AG04449 (cell line): ENCODE measurements at places on chromosomes 11 and 22.

DNA sequence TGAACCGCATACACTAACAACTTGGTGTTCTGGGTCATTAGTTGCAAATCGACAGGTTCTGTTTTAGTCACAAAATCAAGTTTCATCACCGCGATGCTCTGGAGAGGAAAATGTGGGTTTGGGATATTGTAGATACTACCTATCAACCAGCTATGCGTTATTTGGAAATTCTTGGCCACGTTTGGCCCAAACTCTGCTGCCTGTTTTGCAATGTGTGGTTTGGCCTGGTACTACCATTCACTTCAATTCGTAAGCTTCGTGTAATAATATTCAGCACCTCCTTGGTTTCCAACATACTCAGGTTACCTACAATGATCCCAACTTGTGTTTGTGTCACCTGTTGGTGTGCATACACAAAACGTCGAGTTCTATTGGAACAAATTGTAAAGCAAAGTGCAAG is 16.2 kb upstream of the ACER3 start:
- no peak for DNase-seq

GRCh38 chr22:46391486-46392136 is 56.1 kb downstream of the TRMU start:
- no peak for DNase-seq

DNA sequence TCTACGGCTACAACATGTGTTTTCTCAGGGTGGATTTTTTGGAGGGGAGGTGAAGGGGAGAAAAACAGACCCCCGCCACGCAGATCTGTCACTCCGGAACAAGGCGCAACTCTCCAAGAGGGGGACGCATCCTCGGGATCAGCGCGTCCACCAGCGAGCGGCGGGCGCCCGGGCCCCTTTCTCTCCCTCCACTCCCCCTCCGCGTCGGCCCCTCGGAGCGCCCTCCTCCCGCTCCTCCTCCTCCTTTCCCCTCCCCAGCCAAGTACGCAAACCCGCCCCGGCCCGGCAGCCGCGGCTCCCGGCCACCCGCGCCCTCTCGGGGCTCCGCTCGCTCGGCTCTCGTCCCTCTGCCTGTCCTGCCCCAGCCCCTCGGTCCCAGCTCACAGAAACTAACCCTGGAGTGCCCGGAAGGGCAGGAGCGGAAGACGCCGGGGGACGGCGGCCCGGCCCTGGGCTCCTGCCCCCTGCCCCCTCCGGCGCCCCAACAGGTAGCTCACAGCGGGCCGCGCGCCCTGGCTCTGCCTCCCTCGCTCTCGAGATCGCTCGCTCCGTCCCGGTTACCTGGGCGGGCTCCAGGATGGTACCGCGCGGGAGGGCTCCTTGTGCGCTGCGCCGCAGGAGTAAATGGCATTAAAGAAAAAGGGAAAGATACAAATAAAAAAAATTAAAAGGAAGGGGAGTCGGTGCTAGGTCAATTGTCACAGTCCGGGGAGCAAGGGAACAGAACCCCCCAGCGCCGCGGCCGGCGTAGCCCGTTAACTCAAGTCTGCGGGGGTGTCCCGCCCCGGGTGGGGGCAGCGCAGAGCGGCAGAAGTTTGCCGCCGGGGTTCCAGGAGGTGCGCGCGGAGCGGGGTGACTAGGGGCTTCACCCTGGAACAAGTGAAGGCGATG is 131.4 kb upstream of the C11orf58 start:
- no peak for DNase-seq

DNA sequence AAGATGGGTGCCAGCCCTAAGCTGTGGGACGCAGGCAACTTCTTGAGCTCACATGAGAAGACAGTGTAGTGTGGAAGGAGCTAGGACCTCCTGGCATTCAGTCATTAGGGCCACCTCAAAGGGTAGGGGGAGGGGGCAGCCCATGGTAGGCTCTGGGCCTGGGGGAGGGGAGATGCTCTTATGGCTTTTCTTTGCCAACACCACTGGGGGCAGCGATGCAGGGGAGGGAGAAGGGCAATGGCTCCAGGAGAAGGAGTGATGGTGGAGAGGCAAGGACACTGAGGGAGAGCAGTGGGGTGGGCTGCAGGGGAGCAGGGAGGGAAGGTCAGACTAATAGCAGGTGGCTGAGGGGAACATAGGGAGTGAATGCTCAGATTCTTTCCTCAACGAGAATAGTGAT is 63.3 kb upstream of the SUSD2 start:
- no peak for DNase-seq

- peak; percentile 99 for DNase-seq
These were observed 119.7 kb downstream of the ETS1 start for GRCh38 chr11:128467610-128468041.

DNA sequence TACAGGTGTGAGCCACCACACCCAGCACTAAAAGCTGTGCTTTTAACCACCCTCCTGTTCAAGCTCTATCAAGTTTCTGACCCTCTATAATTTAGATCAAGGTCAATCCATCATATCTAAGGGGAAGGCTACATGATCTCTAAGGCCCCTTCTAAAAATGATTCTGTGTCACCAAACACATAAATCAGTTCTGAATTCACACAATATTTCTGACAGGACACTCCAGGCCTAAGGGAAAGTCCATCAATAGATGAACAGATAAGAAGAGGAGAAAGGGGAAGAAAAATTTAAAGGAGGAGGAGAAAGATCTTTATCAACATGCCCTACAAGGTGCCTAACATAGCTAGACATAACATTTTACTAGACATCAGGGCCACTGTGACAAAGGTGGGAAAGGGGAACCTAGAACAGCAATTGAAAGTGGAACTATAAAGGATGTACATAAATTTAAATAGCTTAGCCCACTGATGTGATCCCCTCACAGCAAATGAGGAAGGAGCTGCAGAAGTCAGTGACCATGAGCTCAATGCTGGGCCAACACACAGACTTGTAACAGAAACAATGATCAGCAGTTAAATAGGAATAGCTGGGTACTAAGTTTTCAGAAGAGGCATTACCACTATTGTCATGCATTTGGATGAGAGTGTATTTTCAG is 4.7 kb downstream of the PRCP start:
- DNase-seq: no peak

- DNase-seq: no peak
These were observed 38.2 kb downstream of the SHISA8 start for GRCh38 chr22:41876675-41877074.

- DNase-seq: no peak
These were observed 607 bp downstream of the PLAAT3 start for GRCh38 chr11:63613517-63614135.

DNA sequence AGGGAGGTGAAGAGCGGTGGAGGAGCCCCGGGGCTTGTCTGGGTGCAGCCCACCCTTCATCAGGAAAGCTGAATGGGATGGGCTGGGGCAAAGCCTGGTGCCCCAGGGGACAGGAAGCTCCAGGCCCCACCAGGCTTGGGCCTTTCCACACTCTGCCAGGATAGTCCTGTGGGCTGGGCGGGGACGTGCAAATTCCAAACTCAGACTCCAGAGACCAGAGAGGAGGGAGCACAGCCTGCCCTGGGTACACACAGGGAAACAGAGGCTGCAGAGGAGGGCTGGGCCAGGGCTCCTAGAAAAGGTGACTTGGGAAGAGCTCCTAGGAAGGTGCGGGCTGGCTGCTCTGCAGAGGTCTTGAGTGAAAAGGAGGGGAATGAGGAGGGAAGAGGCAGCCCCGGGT is 124.7 kb downstream of the MED15 start:
- DNase-seq: no peak
